ENCODE measurements at places on chromosomes 6 and 20. TPM values are rescaled to one million over a fixed set of nuclear protein-coding genes. Genes with fewer than 3 reads are reported as not detected.
A peak's percentile ranks its signal among the peaks of the same experiment; 100 is the strongest.

The ACSS2 gene
- 65.8 TPM for total RNA-seq

The SPATS1 gene
- total RNA-seq, result 8.4 TPM

The OR2B6 gene
- total RNA-seq, result not detected

The BTNL2 gene
- total RNA-seq, result not detected

GRCh38 chr20:19725373-19725772 lies 32.7 kb upstream of the RIN2 start:
- no peak for DNase-seq

The TSHZ2 gene
- not detected for total RNA-seq

GRCh38 chr20:3759316-3759823 lies 8.2 kb downstream of the ADISSP start:
- DNase-seq, result no peak

GRCh38 chr20:46704714-46705377 lies 4.6 kb upstream of the SLC2A10 start:
- no peak for DNase-seq

DNA sequence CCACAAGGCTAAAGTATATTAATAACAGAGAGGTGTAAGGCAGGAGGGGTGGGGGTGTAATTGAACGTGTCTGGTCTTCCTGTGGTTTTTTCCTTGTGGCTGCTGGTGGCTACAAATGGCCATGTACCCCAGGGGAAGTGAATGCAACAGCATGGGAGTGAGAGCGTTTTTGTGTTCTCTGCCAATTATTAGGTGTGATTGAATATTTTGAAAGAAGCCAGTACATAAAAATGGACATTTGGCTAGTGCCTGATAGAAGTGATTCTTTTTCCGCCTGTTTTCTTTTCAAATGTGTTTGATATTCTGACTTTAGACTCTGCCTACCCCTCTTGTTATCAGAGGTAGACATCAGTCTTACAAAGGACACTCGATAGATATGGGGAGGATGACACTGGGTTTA lies 141.3 kb downstream of the PRL start:
- DNase-seq, result no peak

DNA sequence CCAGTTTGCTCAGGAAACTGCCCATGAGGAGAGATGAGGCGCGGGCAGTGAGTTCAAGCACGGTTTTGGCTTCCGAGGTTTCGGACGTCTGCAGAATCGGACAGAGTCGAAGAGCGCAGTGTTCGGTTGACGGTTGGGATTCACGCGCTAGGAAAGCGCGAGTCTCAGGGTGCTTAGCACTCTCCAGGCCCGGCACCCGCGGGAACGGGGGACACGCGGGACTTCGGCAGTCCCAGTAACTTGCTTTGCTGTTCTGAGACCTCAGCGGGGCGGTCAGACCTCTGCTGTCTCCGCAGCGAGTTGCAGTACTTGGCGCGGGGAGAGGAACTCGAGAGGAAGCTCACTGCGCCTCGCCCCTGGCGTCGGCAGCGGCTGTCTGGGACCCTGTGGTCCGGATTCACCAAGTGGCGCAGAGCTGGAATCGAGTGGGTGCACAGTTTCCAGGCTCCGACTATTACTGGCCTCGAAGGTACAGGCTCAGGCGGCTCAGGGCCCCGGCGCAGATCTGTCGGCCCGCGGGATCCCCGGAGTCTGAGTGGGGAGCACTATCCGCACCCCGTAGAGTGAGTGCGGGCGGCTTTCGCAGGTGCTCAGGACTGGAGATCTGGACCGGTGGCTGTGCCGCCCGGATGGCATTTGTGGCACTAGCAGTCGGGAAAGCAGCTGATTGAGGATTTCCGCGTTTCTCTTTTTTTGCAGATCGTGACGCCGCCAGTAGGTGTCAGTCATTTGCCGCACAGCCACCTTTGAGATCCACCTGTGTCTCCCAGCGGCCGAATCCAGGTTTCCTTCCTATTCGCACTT lies at the start of gene POM121L2:
Gene POM121L2, minus strand, starts transcription at position 128 of the 804 bp plus-strand sequence. Its CDS starts 103 bp downstream, at position 25.
- peak; percentile 70 for DNase-seq

DNA sequence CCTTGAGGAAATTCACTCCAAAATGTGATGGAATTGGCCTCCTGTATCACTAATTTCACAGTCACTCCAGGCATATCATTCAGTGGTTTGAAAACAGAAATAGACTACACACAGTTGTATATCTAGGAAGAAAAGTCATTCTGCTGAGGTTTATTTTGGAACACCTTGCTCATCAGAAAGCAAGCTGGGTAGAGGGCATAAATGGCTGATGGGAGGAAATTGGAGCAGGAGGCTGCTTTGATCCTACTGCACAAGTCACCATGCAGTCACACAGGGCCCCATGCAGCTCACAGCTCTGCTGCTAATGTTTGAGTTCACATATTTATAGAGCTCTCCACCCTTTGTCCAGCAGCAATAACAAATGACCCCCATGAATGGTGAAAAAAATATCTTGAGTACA lies 12.3 kb downstream of the NHLRC1 start:
- no peak for DNase-seq

The FAXC gene
- 0.71 TPM for total RNA-seq

DNA sequence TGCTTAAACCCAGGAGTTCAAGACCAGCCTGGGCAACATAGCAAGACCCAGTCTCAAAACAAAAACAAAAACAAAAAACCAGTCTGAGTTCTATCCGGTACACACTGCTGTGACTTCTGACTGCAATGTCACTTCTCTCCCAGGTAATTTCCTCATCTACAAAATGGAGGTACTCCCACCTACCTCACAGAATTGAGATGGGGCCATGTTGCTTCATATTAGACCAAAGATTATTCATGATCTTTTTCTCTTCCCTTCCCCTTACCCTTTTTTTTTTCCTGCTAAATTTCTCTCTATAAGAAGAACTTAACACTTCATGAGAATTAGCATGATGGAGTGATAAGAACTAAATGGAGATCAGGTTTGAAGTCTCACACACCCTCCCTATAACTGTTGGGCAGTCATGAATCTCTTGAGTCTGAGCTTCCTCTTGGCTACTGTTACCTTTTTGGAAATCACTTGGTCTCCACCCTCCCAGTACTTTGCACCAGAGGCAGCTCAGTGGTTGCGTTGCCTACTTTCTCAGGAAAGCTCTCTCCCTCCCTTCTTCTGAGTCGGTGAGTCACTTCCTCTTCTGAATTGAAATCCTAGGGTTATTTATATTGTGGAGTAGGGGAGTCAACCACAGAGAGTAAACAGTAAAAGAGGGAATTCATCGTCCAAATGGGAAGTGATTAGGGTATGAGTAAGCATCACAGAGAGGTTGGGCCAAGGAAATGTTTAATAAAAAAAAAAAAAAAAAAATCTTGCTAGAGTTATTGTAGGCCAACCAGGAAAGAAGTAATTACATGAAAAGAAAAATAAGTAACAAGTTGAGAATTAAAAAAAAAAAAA lies 59.9 kb upstream of the MAP7 start:
- no peak for DNase-seq
